Neural progenitor cell (in vitro differentiated cells): ENCODE measurements at places on chromosomes 1 and 21.

DNA sequence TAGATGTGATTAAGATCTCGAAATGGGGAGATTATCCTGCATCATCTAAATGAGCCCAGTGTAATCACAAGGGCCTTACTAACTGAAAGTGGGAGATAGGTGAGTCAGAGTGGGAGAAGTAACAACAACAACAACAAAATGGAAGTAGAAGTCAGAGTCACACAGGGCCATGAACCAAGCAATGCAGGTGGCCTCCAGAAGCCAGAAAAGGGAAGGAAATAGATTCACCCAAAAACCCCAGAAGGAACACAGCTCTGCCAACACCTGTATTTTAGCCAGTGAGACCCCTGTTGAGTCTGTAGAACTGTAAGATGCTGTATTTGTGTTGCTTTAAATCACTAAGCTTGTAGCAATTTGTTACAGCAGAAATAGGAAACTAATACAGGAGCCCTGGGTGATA is 4.1 kb downstream of the TAGLN2 start:
- no peak for DNase-seq

GRCh38 chr21:37548521-37548981 is 182.0 kb downstream of the DYRK1A start:
- no peak for DNase-seq

DNA sequence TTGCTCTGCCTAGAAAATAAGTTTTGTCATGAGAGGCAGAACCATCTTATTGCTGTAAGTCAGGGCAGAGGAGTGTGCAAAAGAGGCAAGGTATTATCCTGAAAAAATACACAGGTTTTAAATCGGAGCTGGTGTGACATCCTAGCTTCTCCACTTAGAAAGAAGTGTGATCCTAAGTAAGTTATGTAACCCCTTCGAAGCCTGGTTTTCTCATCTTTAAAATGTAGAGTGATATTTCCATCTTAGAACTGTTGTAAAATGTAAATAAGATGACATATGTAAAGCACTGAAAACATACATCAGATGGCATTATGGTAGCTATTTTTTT is 65.1 kb downstream of the IER5 start:
- DNase-seq: no peak

- DNase-seq: no peak
Observed at GRCh38 chr1:225554216-225554812, 98.6 kb downstream of the ENAH start.

DNA sequence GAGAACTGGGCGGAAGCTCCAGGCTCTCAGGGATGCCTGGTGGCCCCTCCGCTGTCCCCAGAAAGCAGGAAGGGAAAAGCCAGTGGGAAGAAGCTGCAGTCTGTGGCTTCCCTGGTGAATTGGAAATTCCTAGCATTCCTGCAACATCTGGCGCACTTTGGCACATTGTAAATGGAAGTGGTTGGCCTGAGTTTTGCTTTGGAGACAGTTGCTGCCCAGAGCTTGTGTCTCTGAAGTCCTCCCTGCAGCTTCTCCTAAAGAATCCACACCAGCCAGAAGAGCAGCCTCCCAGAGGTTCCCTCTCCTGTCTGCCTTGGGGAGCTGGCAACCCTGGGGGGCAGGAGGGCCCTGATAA is 48.2 kb downstream of the ARHGEF10L start:
- DNase-seq: peak; percentile 67

DNA sequence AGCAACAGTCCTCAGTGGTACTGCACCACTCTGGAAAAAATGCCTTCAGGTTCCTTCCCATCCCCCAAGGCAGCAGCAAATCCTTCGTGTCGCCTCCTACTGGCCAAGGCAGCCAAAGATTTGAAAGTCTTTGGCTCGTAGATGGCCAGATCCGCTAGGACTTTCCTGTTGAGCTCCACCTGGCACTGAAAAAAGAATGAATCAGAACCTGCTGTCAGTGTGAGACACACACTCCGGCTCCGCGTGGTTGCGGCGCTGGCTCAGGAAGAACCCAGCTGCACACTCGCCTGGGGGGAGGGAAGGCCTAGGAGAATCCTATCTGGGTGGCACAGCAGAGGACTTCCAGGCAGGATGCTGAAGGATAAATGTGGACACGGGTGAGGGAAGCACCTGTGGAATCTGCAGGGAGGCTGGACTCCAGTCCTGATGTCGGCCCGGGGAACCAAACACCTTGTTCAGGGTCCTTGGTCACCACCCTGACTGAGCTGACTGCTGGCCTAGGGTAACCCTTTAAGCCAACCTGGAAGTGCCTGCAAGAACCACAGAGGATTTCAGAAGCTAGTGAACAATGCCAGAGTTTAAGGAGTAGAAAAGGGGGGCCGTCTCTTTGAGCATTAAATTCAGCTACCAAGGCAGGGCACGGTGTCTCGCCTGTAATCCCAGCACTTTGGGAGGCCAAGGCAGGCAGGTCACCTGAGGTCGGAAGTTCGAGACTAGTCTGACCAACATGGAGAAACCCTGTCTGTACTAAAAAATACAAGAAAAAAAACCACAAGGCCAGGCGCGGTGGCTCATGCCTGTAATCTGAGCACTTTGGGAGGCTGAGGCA is 3.2 kb upstream of the CCNL2 start:
- DNase-seq: peak; percentile 77

GRCh38 chr1:157359314-157360022 is 192.8 kb downstream of the FCRL5 start:
- no peak for DNase-seq

- peak; percentile 30 for DNase-seq
Observed at GRCh38 chr1:9909234-9910046, 629 bp downstream of the CTNNBIP1 start.

DNA sequence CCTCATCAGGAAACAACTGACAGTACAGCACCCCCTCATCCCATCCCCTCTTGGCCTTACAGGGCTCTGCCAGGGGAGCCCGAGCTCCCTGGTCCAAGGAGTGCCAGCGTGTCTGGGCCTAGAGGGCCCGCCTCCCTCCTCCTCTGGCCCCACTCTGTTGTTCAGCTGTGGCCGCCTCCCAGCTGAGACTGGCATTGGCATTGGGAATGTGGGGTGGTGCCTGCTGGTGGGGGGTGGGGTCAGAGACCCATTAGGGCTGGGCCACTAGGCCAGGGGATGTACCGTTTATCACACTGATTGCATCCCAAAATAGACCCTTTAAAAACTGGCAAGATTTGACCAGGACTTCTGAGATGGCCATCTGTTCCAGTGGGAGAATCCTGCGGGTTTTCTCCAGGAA is 1.4 kb downstream of the LDLRAP1 start:
- DNase-seq: no peak

GRCh38 chr1:1123581-1124507 is 8.0 kb upstream of the C1orf159 start:
- no peak for DNase-seq

- no peak for DNase-seq
Observed at GRCh38 chr1:47571161-47571560, 133.3 kb downstream of the FOXD2 start.

GRCh38 chr1:5664081-5664768 is 328.0 kb downstream of the NPHP4 start:
- no peak for DNase-seq

DNA sequence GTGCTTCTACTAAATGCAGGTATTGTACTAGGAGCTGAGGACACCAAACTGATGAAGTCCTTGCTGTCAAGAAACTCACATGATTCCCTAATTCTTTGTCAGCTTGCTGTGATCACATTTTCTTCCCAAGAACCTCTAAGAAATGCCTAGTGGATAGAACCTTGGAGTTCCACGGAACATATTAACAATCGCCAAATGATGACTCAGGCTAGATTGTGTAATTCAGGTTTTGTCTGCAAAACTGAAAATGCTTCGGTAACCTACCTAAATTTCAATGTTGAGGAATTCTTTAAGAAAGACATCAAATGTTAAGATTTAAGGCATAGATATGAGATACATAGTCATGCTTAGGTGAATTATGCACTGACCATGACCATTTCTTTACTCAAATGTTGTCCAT is 1.7 kb upstream of the GADD45A start:
- no peak for DNase-seq
